Astrocyte (in vitro differentiated cells and primary cell): ENCODE measurements at places on chromosomes 3 and 15. TPM values are rescaled to one million over a fixed set of nuclear protein-coding genes. Genes with fewer than 3 reads are reported as not detected.

DNA sequence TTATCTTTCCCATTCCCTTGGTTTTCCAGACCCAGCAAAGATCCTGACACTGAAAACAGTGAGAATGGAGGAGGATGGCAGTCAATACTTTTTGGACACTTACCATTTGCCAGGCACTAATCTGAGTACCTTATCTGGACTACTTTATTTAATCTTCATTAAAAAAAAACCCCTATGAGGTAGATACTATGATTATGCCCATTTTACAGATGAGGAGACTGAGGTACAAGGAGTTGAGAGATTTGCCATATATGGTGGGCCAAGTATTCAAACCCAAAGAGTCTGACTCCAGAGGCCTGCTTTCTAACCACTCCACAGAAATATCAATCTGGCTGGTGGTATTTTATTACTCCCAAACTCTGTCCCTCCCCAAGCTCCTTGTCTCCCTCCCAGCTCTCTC, 19.6 kb downstream of the HCN4 start:
- no peak for DNase-seq

DNA sequence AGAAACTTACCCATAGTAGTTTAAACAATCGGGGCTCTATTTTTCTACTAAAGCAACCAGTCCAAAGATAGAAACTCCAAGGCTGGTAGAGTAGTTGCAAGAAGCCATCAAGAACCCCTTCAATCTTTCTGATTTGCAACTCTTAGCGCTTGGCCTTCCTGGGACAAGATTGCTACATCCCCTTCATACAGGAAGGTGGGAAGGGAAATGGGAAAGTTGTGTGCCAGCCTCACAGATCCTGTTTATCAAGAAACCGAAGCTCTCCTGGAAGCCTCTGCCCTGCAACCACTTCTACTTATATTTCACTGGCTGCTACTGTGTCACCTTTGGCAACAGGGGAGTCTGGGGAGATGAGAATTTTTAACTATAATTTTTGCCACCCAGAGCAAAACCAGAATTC, 46.2 kb downstream of the OSBPL10 start:
- DNase-seq, result no peak

- no peak for DNase-seq
These were observed 41.3 kb downstream of the CA12 start for GRCh38 chr15:63340353-63340752.

DNA sequence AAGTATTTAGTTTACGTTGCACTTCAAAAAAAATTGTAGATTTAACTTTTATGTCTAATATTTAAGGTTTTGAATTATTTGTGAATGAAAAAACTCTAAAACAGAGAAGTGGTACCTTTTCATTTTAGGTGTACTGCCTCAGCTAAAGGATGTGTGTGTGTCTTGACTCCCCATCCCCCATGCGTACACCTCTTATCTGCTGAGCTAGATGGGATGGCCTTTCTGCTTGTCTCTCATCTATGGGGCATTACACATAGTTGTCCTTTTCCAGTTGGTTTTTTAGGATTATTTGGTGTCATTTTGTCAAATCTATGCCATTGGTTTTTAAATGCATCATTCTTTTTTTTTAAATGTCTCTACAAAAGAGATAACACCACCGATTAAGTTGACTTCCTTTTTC, 110.9 kb downstream of the FNDC3B start:
- no peak for DNase-seq

- no peak for DNase-seq
These were observed 2.8 kb upstream of the MB21D2 start for GRCh38 chr3:192920411-192920810.

DNA sequence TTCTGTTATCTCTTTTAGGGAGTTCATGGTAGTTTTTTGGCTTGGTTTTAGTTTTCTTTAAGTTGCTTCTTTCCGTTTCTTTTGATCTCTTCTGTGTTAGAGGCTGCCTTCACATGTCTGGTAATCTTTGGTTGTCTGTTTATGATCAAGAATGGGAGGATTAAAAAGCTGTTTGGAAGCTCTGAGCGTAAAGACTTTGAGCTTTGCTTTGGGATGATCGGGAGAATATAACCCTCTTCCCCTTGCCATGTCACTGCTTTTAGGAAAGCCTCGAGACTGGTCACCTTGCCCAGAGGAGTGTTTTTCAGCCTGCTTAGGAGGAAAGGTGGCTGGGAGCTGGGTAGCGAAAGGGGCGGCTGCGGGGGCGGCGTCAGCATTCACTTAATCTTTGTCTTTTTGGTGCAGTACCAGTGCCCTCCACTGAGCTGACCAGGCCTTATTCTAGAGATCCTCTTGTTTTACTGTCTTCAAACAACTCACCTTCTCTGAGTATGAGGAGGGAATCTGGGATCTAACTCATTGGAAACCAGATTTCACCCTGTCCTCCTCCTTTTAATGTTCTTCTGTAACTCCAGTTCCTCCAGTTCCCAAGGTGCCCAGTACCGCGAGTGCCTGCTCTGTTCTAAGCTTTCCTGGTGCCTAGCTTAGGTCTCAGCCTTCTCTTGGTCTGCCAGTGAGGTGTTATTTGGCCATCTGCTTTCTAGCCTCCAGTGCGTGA, 15.5 kb downstream of the TATDN2 start:
- peak; percentile 33 for DNase-seq

GRCh38 chr3:172320468-172320867, 127.8 kb downstream of the GHSR start:
- peak; percentile 21 for DNase-seq

- DNase-seq, result peak; percentile 75
These were observed 121.3 kb downstream of the RPLP1 start for GRCh38 chr15:69573815-69574475.

- peak; percentile 12 for DNase-seq
These were observed 159.7 kb upstream of the POU1F1 start for GRCh38 chr3:87435926-87436620.

DNA sequence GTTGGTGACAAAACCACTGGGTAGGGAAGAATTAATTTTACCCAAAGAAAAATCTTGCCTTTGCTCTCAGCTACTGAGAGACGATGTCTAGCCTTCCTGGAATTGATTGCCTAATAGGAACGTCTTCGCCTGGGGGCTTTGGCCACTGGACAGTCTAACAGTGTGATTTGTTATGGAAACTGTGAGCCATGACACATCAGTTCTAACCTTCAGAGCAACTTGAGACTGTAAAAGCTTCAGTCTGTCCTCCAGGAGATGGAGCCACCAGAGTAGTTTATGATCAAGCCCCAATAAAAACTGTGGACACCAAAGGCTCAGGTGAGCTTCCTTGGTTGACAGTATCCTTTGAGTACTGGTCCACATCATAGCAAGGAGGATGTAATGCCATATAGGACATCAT, 235.8 kb upstream of the TMCO5A start:
- DNase-seq, result no peak

GRCh38 chr3:51243924-51244323, 141.2 kb upstream of the MANF start:
- DNase-seq, result no peak

GRCh38 chr3:55482496-55483195, 4.5 kb downstream of the WNT5A start:
- DNase-seq, result peak; percentile 63

GRCh38 chr15:54428596-54428995, 450.4 kb downstream of the UNC13C start:
- no peak for DNase-seq

DNA sequence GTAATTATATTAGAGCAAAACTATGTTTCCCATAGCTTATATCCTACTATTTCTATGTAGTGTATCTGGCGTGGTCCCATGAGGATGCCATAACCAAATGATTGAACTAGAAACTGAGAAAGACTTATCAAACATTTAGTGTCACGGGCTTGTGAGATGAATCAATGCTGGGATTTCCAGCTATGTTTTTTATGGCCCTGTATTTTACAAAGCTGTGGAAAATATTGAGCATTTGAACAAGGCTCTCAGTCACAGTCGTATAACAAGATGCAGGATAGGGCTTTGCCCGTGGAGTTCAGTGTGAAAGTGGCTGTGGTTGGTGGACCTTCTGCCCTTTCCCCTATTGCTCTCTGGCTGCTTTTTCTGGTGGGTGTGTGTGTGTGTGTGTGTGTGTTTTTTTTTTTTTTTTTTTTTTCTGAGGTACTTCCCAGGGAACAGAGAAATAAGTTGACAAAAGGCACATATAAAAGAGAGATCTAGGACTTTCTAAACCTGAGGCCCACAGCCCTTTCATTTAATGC, 60.7 kb downstream of the CACNA1D start:
- DNase-seq, result no peak

ARPP21 gene
- 0.45 and 0.84 TPM in 2 replicates for total RNA-seq

CCR8 gene
- not detected in 2 replicates for total RNA-seq

RNU5B-1 gene
- total RNA-seq, result 11.7 TPM in 1 of 2 replicates, not detected in the other
